ENCODE measurements at places on chromosomes 16 and 17. TPM values are rescaled to one million over a fixed set of nuclear protein-coding genes. Genes with fewer than 3 reads are reported as not detected.

DNA sequence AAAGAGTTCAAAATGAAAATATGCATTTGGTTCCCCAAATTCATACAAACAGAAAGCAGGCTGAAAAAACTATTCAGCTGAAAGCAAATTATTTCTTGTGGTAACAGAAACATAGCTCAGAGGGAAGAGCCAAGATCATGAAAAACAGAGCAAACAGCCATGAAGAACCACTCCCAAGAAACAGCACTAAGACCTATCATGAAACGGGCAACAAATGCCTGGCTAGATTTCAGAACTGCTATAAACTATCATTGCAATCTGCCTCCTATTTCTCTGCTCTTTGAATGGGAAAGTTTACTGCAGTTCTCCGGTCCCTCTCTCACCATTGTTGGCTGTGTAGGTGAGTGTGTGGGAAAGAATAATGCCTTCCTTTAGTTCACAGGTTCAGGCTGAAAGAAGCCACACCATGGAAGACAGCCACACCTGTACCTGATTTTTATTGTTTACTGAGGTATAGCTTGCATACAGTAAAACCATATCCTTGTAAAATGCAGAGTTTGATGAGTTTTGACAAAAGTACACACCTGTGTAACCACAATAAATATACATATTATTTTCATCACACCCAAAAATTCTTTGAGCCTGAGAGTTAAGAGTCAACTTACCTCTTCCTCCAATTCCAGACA is 48.2 kb downstream of the CEP112 start:
- no peaks in the 10 kb centered on the region for H3K4me1 ChIP-seq
- peaks cover 11% of the 10 kb centered on the region for H3K36me3 ChIP-seq
- no peak for DNase-seq
- no peaks in the 10 kb centered on the region for H3K27me3 ChIP-seq

The KRTAP9-4 gene
- not detected for total RNA-seq

DNA sequence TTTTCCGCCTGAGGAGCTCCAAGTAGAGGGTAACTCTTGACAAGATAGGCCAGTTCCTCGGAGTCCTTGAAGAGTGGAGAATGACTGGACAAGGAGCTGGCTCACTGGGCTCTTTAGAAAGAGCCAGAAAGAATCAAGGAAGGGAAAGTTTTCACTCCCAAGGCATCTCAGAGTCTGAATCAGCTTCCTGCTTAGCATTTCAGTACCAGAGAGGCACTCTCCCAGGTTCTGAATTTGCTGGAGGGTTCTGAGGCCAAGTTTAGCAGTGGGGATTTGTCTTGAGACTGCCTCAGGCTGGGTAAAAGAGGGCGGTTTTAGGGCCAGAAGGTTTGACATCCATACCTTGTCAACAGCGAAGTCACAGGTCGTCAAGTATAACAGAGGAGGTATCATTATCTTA is 25.5 kb downstream of the GP2 start:
- H3K36me3 ChIP-seq: no peaks in the 10 kb centered on the region
- H3K4me3 ChIP-seq: no peak overlapping the region
- H3K27me3 ChIP-seq: no peaks in the 10 kb centered on the region
- H3K4me1 ChIP-seq: no peaks in the 10 kb centered on the region
- H3K27ac ChIP-seq: no peak overlapping the region

- no peaks in the 10 kb centered on the region for H3K27me3 ChIP-seq
- H3K4me3 ChIP-seq: no peak overlapping the region
- H3K27ac ChIP-seq: no peak overlapping the region
Observed at GRCh38 chr16:2756288-2757015, 4.0 kb downstream of the SRRM2 start.

The FZD2 gene
- total RNA-seq: 32.7 TPM

The XAF1 gene
- total RNA-seq: 39.8 TPM

The LPO gene
- total RNA-seq: not detected

- H3K36me3 ChIP-seq: peaks cover 34% of the 10 kb centered on the region
- no peak overlapping the region for H3K4me3 ChIP-seq
- peaks cover 13% of the 10 kb centered on the region for H3K4me1 ChIP-seq
- H3K27ac ChIP-seq: peak overlapping the region; percentile 41
- DNase-seq: no peak
Observed at GRCh38 chr16:66309-67182, 5.9 kb downstream of the RHBDF1 start.

DNA sequence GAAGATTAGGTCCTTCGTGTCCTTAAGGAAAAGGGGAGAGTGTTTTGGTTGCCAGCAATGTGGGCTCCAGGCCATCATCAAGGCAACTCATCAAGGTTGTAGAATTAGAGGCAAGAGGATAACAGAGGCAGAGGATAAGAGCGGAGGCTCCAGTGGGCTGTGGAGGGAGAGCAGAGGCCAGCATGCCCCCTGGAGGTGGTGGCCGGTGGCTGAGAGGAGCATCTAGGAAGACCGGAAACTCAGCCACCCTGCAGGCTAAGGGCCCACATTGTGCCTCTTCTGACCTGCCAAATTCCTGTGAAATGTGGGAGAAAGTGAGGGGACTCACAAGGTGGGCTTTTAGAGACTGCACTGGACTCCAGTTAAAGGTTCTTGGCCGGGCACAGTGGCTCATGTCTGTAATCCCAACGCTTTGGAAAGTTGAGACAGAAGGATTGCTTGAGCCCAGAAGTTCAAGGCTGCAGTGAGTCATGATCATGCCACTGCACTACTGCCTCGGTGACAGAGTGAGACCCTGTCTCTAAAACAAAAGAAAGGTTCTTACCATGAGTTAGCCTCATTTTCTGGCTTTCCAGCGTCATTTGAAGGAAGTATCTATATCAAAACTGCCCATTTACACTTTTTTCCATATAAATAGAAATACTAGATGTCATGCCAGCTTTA is 62.7 kb upstream of the ADORA2B start:
- no peak for DNase-seq
- no peaks in the 10 kb centered on the region for H3K36me3 ChIP-seq
- no peaks in the 10 kb centered on the region for H3K27me3 ChIP-seq
- H3K27ac ChIP-seq: no peak overlapping the region

DNA sequence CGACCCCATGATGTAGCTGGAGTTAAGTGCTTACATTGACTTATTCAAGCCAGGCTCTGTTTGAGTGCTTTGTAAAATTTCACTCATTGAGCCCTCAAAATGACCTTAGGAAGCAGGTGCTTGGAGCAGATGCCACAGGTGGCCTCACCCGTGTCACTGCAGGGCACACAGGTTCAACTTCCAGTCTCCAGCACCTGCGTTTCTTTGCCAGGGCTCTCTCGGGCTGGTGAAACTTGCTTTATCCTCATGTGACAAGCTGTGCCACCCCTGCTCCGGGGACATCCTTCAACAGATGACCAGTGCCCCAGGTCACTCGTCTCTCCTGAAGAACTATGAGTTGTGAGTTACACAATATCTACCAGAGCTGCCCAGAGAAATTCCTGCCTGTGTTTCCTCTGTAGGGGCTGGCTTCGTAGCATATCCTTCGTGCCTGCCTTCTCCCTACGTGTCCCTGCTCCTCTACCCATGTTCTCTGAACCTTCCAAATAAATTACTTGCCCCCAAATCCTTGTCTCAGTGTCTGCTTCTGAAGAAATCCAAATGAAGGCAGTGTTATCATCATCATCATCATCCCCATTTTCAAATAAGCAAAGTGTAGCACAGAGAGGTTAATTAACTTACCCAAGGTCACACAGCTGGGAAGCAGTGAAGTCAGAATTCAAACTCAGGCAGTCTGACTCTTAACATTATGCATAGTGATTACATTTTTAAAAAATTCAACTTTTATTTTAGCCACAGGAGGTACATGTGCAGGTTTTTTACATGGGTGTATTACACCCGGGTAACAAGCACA is 352.5 kb downstream of the NPIPA8 start:
- H3K27ac ChIP-seq: no peak overlapping the region
- H3K27me3 ChIP-seq: no peaks in the 10 kb centered on the region
- no peaks in the 10 kb centered on the region for H3K36me3 ChIP-seq

DNA sequence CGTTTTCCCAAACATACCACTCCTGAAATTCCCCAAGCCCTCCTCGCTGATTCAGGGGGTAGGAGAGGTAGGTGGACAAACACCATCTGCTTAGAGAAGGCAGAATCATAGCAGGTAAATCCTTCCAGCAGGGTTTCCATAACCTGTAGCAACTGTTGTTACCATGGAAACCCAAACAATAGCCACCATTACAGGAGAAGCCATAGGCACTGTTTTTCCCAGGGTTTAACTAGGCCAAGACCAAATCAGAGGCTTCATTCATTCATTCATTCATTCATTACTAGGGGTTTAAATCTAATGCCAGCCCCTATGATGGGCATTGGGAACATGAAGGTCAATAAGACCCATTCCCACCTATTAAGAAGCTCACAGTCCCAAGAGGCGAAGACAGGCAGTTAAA is 25.5 kb upstream of the CIITA start:
- no peaks in the 10 kb centered on the region for H3K4me1 ChIP-seq
- no peak overlapping the region for H3K27ac ChIP-seq
- DNase-seq: no peak
- H3K27me3 ChIP-seq: no peaks in the 10 kb centered on the region

The KLHL11 gene
- total RNA-seq: 8.9 TPM

- H3K4me3 ChIP-seq: no peak overlapping the region
- H3K27ac ChIP-seq: no peak overlapping the region
- H3K36me3 ChIP-seq: no peaks in the 10 kb centered on the region
- peaks cover 7% of the 10 kb centered on the region for H3K4me1 ChIP-seq
- no peak for DNase-seq
Observed at GRCh38 chr16:89573826-89574680, 1.5 kb upstream of the CPNE7 start.

The C16orf92 gene
- not detected for total RNA-seq

DNA sequence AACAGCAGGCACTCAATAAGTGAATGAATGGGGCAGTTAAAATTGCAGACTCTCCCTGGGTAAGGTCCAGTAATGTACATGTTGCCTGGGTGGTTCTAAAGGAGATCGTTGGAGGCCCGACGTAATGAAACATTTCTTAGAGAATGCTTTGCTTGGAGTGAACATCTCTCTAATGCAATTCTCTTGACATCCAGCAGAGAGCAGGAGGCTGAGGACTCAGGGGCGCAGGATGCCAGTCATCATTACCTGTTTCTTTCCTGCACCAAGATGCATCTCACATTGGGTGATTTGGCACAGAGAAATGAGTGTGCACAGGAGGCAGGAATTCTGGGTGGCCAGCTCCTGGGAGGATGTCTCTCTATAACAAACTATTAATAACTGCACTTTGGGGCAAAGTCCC is 130.3 kb upstream of the RBBP6 start:
- H3K27ac ChIP-seq: no peak overlapping the region
- DNase-seq: no peak
- H3K4me1 ChIP-seq: no peaks in the 10 kb centered on the region
- no peaks in the 10 kb centered on the region for H3K36me3 ChIP-seq
- no peaks in the 10 kb centered on the region for H3K27me3 ChIP-seq

- peaks cover 23% of the 10 kb centered on the region for H3K4me1 ChIP-seq
- H3K36me3 ChIP-seq: no peaks in the 10 kb centered on the region
- H3K4me3 ChIP-seq: no peak overlapping the region
- no peaks in the 10 kb centered on the region for H3K27me3 ChIP-seq
- no peak for DNase-seq
Observed at GRCh38 chr17:43365356-43365755, 33.4 kb upstream of the ARL4D start.

- peaks cover 10% of the 10 kb centered on the region for H3K4me1 ChIP-seq
- no peaks in the 10 kb centered on the region for H3K36me3 ChIP-seq
- no peak for DNase-seq
- H3K4me3 ChIP-seq: no peak overlapping the region
- H3K27me3 ChIP-seq: no peaks in the 10 kb centered on the region
Observed at GRCh38 chr16:85215478-85216118, 103.3 kb upstream of the CIBAR2 start.

DNA sequence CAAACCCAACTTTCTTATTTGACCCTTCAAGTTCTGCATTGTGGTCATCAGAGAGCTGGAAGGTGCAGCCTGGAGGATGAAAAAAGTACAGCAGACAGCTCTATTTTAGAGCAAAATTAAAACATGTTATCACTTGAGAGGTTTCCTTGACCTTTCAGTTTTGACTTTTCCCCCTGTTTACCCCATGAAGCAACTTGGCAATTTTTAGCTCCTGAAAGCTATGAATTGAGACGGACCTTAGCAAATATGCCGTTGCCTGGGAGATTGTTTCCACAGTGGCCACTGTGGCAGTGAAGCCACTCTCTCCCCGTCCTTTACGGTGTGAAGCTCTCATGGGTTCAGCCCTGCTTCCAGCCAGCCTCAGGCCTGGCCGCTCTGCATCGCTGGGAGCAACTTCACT is 398.6 kb downstream of the CPPED1 start:
- H3K27me3 ChIP-seq: no peaks in the 10 kb centered on the region
- H3K27ac ChIP-seq: no peak overlapping the region
- no peak for DNase-seq
- no peak overlapping the region for H3K4me3 ChIP-seq

DNA sequence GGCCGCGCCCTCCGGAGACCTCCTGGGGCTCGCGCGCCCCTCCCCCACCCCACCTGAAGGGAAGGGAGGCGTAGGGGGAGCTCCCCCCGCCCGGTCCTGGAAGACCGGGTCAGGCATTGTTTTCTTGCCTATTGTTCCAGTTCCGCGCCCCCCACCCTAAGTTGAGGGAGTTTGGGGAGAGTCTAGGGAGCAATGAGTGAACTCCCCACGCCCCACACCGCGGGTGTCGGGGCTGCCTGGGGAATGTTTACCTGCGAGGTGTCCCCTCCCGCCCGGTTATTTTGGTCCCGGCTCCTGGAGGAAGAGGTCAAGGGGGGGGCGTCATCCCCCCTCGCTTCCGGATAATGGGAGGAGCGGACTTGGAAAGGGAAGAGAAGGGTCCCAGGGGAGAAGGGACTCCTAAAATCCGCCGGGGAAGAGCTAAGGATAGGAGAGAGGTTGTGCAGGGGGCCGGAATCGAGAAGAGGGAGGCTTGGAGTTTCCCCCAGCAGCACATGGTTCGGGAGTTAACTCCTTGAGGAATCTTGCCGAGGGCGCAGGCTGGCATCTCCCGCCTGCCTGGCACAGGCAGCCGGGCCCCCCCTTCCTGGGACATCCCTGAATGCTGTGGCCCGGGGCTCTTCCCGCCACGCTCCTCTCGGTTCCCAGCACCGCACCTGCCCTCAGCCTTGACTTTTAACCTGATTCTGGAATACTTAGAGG is 881 bp downstream of the MLLT6 start:
- H3K27me3 ChIP-seq: no peaks in the 10 kb centered on the region
- peak overlapping the region; percentile 96 for H3K27ac ChIP-seq
- H3K4me3 ChIP-seq: peak overlapping the region; percentile 98
- peaks cover 17% of the 10 kb centered on the region for H3K4me1 ChIP-seq
- no peak for DNase-seq

The C17orf113 gene
- total RNA-seq: 0.21 TPM

The ABHD15 gene
- 11.0 TPM for total RNA-seq

The CPNE2 gene
- 36.6 TPM for total RNA-seq

DNA sequence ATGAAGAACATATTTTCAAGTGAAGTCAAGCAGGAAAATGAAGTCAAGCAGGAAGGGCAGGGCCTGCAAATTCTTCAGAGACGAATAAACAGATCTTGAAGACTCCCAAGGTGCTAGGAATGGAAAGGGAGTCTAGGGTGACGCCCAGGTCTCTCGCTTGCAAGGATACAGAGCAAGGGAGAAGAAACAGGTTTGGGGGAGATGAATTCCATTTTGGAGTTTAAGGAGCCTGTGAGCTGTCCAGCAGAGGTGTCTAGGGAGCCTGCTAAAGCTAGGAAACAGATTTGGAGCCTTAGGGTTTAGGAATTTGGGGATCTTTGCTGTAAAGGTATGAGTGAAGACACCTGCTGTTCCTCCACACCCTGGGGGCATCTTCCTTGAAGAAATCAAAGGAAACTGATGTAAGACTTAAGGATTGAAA is 2.0 kb upstream of the UNKL start:
- H3K4me3 ChIP-seq: no peak overlapping the region
- no peaks in the 10 kb centered on the region for H3K27me3 ChIP-seq
- H3K36me3 ChIP-seq: no peaks in the 10 kb centered on the region
- DNase-seq: no peak
- H3K4me1 ChIP-seq: peaks cover 15% of the 10 kb centered on the region
- H3K27ac ChIP-seq: no peak overlapping the region

- H3K4me1 ChIP-seq: no peaks in the 10 kb centered on the region
- no peak for DNase-seq
- no peaks in the 10 kb centered on the region for H3K27me3 ChIP-seq
- H3K27ac ChIP-seq: no peak overlapping the region
- H3K4me3 ChIP-seq: no peak overlapping the region
Observed at GRCh38 chr17:56638591-56639051, 45.1 kb downstream of the NOG start.

All from ascending aorta (tissue), 2 donors.